ENCODE measurements at places on chromosomes 6 and 20.

DNA sequence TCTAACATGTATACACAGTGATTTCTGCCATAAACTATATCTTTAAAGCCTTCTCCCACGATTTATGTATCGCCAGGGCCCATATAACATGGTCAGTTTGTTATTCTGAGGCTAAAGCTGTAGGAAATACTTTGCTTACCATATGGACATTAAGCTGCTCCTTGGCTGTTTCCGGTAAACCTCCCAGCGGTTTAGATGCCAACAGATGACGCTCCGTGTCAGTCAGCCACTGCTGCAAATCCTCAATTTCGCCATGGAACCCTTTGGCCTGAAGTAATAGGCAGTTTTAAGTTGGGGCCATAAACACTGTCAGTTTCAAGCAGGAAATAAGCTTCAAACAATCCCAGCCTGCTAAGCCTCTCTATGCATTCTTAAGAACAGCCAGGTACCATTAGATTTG, 145.4 kb downstream of the DST start:
- DNase-seq, result no peak
- no peaks in the 10 kb centered on the region for H3K27me3 ChIP-seq
- H3K27ac ChIP-seq, result no peak overlapping the region
- H3K4me3 ChIP-seq, result no peak overlapping the region
- peaks cover 7% of the 10 kb centered on the region for H3K4me1 ChIP-seq
- peaks cover 4% of the 10 kb centered on the region for H3K36me3 ChIP-seq

DNA sequence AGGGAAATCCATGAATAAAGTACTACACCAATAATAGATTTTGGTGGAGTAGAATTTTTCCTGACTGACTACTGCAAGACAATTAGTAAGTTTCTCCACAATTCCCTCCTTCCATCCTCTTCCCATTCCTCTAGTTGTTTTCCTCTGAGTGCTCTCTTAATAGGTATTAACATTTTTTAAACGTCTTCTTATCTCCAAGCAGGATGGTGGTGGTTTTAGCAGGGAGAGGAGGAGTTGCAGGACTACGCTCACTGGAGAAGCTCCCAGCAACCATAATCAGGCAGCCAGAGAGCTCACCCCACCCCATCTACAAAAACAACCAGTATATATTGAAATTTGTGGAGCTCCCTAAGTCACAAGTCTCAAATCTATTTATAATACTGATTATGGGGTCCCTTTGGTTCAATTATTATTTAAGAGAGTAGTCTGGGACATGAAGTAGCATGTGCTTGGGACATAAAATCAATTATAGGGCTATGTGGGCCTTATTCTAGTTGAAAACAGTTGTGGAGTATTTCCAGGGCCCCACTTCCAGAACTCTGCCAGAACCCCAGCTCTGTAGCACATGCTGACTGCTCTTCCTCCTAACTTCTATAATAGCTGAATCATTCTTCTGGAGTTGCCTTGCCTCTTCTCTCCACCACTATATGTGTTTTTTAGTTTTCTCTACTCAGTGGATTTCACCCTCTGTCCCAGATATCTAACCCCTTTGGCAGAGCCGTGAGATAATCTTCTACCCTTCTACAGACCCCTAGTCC, 49.8 kb downstream of the MYB start:
- no peaks in the 10 kb centered on the region for H3K36me3 ChIP-seq
- no peak for DNase-seq
- no peak overlapping the region for H3K27ac ChIP-seq

DNA sequence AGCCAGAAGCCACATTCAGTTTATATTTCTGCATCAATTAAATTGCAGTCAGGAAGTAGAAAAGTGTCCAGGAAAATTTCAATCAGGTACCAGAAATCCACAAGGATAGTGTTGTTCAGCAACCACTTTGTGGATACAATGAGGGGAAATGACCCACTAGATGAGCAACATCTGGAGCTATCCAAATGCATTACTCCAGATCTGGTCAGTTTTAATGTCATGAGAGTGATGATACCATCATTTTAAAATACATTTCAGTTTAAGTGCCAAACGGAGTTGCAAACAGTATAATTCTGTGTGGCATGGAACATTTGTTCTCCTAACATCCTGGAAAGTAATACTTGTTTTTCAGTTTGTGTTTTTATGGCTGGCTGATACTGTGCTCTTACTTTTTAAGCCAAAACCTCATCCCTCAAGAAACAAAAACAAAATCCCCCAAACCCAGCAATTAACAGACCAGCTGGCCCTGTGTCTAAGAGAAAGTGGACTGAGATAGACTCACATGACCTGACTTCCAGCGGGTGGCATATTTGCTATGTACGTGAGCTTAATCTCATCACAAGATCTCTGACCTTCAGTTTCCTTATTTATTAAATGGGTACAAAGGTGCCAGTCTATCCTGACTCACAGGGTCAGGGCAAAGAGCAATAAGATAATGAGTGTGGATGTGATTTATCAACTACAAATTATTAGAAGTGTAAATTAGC, 58.8 kb upstream of the CNKSR3 start:
- no peak overlapping the region for H3K4me3 ChIP-seq
- H3K36me3 ChIP-seq, result no peaks in the 10 kb centered on the region
- no peak for DNase-seq

- no peaks in the 10 kb centered on the region for H3K36me3 ChIP-seq
- H3K4me1 ChIP-seq, result no peaks in the 10 kb centered on the region
- no peak overlapping the region for H3K4me3 ChIP-seq
- no peaks in the 10 kb centered on the region for H3K27me3 ChIP-seq
- H3K27ac ChIP-seq, result no peak overlapping the region
- no peak for DNase-seq
These were observed 19.4 kb downstream of the CRYBG1 start for GRCh38 chr6:106379951-106380350.

DNA sequence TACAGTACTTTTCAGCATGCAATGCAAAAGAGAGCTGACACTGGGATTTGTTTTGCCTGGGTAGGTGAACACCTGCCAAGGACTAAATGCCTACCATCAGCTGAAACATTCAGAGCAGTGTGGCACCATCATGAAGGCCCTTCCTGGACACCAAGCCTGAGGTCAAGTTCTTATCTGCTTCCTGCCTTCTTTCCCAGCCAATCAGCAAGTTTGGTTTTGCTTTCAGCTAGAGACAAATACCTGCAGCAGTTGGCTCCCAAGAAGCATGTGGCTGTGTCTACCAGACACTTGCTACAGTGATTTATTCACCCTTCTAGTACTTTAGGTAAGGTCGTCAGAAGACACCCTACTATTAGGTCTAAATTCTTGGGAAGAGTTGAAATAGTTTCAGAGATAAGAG, 112.8 kb downstream of the TBX18 start:
- no peaks in the 10 kb centered on the region for H3K4me1 ChIP-seq
- no peaks in the 10 kb centered on the region for H3K36me3 ChIP-seq
- H3K27ac ChIP-seq, result no peak overlapping the region

GRCh38 chr20:61288331-61288784, 36.3 kb downstream of the CDH4 start:
- no peak overlapping the region for H3K4me3 ChIP-seq
- no peaks in the 10 kb centered on the region for H3K4me1 ChIP-seq
- DNase-seq, result no peak
- H3K27me3 ChIP-seq, result no peaks in the 10 kb centered on the region

- DNase-seq, result no peak
- no peaks in the 10 kb centered on the region for H3K27me3 ChIP-seq
- H3K36me3 ChIP-seq, result no peaks in the 10 kb centered on the region
- no peak overlapping the region for H3K27ac ChIP-seq
- no peaks in the 10 kb centered on the region for H3K4me1 ChIP-seq
These were observed 62.0 kb downstream of the CARMIL1 start for GRCh38 chr6:25341203-25341552.

DNA sequence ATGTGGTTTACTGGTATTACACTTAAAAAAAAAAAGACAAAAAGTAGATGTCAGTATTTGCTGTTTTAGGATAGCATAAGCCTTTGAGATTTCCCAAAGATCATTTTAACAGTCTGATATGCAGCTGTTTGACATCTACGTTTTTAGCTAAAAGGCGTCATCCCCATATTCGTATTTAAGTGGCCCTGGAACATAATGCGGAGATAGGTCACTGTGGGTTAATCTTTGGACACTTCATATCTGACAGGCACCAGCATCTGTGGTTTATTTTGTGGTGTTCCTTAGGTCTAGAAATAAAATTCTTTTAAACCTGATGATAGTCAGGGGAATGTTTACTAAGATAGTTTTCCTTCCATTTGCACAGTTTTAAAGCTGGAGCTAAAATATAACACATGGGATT, 313.7 kb downstream of the SOX4 start:
- DNase-seq, result no peak
- no peaks in the 10 kb centered on the region for H3K27me3 ChIP-seq
- no peaks in the 10 kb centered on the region for H3K4me1 ChIP-seq
- no peak overlapping the region for H3K27ac ChIP-seq

- no peak overlapping the region for H3K27ac ChIP-seq
- no peak for DNase-seq
- no peaks in the 10 kb centered on the region for H3K4me1 ChIP-seq
- H3K4me3 ChIP-seq, result no peak overlapping the region
- H3K36me3 ChIP-seq, result no peaks in the 10 kb centered on the region
- peaks cover 19% of the 10 kb centered on the region for H3K27me3 ChIP-seq
These were observed 53.1 kb upstream of the FAM83D start for GRCh38 chr20:38873050-38873581.

Data from psoas muscle (tissue), 8 donors.